OCI-LY7 (cell line): ENCODE measurements at places on chromosomes 6 and 20. TPM values are rescaled to one million over a fixed set of nuclear protein-coding genes. Genes with fewer than 3 reads are reported as not detected.

GRCh38 chr20:32366380-32366779 lies 8.2 kb downstream of the ASXL1 start:
- no peak for DNase-seq

- DNase-seq, result no peak
Measured at GRCh38 chr20:54688476-54688875, 213.1 kb downstream of the DOK5 start.

The GZF1 gene
- total RNA-seq, result 17.1 and 20.1 TPM in 2 replicates

DNA sequence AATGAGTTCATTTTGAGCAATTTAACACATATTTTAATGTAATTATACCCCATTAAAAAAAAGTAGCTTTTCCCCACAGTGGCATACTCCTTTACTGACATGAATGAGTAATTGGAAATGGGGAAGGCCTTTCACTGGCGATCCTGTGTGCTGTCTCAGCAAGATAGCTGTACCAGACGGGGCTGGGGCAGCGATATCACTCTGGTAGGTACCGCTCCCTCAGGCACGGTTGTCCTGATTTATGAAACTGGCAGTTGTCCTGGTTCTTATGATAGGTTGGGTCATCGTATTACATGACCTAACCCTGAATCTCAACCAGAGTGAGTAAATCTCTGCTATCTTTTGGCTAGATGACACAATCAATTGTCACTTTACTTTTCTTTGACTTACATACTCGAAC lies 355.0 kb upstream of the MAP3K7 start:
- DNase-seq, result no peak

GRCh38 chr6:168194732-168195567 lies 115.9 kb upstream of the FRMD1 start:
- DNase-seq, result no peak

DNA sequence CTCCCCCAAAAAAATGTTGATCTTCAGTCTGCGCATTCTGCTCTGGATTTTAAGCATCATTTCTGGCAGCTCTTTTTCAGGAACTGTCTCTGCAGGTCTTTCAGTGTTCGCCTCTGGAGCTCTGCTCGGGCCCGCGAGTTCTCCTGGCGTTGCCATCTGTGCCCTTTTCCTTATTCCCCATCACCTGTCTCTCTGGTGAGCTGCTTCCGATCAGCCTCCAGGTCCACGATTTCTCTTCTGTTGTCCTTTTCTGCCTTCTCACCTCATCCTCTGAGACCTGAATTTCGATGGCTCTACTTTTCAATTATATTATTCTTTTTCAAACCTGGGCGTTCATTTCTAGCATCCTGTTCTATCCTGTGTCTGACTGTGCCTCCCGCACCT lies 590 bp upstream of the MAP1LC3A start:
- DNase-seq, result no peak

The TEAD3 gene
- total RNA-seq, result not detected in 2 replicates
